ENCODE measurements at places on chromosomes 13 and 19.

DNA sequence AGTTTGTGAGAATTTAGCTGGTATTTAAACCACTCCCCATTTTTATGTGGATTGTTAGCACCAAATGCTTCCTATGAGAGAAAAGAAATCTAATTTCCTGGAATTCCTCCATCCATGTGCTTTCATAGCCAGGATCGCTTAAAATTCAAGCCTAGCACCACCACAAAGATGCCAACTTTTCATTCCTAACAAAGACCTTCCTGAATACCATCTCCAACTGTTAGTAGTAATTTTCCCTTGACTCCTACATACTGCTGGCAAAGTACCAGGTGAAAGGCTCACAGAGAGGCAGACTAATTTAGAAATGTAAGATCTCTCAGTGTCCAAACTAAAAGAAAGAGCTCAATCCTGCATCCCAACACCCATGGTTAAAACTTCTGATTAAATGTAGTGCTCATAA, 386.3 kb downstream of the KCTD12 start:
- DNase-seq: no peak

- no peak for DNase-seq
Observed at GRCh38 chr19:33795370-33796163, 1.1 kb upstream of the KCTD15 start.

GRCh38 chr19:6086068-6086788, 24.1 kb downstream of the RFX2 start:
- DNase-seq: no peak

GRCh38 chr19:18057557-18057956, 29.2 kb downstream of the IL12RB1 start:
- no peak for DNase-seq

DNA sequence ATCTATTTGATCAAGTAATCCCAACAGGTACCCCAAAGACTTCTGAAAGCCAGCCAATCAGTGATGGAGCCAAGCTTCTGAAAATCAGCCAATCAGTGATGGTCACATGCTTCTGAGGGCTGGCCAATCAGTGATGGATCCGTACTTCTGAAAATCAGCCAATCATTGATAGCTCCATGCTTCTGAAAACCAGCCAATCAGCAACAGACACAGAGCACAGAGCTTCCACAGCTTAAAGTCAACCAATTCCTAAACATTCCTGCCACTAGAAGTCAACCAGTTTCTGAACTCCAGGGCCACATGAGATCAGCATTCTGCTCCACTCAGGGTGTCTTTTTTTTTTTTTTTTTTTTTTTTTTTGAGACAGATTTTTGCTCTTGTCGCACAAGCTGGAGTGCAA, 8.2 kb upstream of the HSD17B14 start:
- no peak for DNase-seq

- DNase-seq: no peak
Observed at GRCh38 chr13:93577105-93577504, 350.5 kb downstream of the GPC6 start.

DNA sequence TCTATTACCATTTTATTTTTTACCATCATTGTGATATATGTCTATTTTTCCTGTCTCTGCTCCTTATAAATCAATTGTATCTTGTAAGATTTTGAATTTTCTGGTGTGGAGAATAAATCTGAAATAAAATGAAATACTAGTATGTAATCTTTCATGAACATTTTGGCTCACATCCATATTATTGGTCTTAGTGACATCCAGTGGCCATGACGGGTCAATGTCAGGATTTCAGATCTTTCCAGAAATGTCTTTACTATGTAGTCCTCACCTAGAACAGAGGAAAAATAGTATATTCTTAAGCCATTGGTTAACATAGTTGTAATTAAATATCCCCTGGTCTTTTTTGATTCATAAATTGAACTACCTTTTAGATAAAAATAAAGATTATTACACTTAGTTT, 109.8 kb upstream of the GPC6 start:
- no peak for DNase-seq

GRCh38 chr19:30228835-30229524, 143.2 kb upstream of the ZNF536 start:
- no peak for DNase-seq

Measured in stimulated activated CD8-positive, alpha-beta memory T cell treated with anti-CD3 and anti-CD28 coated beads, Interleukin-7, amount 100 ng/mL, for 1 hour (primary cell).